ENCODE measurements at places on chromosomes 1 and 21.
A peak's percentile ranks its signal among the peaks of the same experiment; 100 is the strongest.

DNA sequence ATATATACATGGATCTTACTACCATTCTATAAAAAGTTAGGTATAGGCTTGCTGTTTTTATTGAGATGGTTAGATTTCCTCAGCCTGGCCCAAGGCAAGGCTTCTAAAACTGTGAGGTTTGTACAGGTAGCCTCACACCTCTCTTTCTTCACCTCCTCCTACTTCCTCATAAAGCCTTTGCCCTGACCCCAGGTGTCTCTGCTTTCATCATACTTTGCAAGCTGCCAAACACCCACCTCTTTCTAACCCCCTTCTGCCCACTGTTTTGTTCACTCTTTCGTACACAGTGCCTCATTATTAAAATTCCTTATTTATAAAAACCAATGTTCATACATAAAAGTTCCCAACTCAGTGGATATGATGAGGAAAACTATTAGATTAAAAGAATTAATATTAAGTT, 31.4 kb upstream of the SOAT1 start:
- no peak for DNase-seq

DNA sequence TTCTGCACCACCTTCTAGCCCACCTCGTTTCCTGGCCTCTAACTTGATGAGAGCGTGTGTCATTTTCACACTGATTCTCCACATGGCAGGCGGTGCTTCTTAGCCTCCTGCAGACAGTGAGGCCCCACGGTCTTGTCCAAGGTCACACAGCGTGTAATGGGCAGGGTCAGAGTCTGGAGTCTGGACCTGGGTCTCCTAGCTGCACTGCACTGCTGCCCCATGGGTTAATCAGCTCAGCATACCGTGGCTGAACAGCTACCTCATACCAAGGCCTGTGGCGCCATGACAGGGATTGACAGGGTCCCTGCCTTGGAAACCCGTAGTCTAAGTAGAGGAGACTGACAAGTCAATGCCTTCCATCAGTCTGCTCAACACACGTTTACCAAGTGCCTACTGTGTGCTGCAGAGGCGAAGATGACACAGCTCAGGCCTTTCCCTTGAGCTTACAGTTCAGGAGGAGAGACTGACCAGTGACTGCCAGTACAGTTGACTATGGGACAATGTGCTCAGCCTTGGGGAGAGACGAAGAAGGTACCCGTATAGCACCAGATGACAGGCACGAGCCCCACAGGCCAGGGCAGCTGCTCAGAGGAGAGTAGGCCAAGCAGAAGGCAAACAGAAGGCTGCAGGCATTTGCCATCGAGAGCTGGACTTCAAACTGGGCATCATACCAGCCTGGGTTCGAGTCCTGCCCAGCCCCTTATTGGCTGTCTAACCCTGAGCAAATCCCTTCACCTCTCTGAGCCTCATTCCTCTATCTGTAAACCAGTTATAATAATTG, 5.5 kb downstream of the PCSK9 start:
- no peak for DNase-seq

DNA sequence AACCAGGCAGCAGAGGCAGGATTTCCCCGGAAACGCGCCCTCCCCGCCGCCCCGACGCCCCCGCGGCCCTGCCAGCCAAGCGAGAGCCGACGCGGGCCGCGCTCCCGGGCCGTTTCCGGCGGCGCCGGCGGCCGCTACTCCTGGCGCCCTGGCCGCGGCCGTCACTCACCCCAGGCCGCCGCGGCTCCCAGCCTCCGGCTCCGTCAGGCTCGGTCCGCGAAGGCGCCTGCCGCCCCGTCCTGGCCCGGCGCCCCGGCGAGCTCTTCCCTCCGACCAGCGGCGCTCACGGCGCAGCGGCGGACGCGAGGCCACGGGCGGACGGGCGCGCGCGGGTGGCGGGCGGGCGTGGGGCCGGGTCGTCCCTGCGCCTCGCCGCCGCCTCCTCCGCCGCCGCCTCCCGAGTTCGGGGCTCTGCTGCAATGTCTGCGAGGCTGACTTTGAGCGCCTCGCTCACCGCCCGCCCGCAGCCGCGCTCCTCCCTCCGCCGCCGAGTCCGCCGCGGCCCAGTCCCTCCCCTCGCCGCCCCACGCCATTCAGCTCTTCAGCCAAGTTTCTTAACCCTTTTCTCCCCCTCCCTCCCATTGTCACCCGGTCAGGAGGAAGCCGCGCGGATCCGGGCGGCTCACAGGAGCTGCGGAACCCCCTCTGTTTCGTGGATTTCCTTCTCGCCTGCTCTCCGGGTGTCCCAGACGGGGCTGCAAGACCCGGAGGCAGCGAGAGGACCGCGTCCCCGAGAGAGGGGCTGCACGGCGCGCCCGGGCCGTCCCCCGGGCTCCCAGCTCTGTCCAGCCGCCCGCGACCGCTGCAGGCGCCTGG, at the start of gene NRIP1:
Gene NRIP1 (minus strand): TSS at position 425 of the 816 bp plus-strand sequence. CDS start 96,808 bp downstream, outside the sequence.
- DNase-seq = peak; percentile 54

DNA sequence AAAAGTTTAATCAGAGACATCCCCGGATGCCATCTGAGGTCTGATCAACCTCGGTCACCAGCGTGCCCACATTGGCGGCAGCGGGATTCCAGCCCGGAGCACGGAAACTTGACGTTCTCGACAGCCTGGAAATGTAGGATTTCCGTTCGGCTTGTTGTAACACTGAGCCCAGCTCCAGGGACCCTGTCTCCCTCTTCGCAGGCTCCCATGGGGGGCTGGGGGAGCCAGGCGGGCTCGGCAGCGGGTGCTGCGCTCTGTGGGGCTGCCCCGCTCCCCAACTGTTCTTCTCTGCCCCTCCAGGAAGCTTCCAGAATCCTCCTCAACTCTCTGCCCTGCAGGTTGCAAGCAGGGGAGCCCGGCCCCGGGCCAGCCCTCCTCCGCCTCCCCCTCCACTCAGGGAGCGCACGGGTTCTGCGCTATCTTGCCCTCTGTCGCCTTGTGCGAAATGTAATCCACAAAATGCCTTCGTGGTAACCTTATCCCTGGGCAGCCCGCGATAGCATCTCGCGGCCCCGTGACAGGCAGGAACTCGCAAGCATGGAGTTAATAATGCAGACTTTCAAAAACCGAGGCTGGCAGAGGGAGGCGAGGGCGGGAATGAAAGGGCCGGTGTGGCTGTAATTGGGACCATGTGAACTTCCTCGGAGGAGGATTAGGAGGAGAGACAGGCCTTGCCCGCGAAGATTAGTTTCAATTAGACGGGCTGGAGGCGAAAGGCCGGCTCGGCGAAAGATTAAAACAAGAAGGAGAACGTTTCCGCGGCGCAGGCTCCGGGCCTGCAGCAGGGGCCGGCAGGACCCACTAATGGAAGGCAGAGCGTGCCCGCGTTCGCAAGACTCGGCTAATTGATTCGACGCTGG, 53.9 kb upstream of the TTC34 start:
- no peak for DNase-seq

DNA sequence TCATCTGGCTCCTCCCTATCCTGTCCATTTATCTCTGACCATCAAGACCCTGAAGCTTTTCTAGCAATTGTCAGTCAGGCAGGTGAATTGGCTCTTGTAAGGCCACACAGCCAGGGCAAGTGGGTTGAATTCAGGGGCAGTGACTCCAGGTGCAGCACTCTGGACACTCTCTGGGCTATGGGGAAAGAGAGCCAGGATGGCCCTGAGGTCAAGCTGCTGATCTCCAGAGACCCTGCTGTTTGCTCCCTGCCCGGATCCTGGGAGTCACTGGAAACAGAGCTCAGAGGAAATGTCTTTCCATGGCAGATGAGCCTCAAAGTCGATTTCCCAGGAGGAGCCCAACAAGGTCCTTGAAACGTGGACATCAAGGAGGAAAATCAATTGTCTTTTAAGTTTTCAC, 184.4 kb downstream of the C1orf94 start:
- DNase-seq = no peak

- peak; percentile 46 for DNase-seq
These were observed 121.2 kb downstream of the LMX1A start for GRCh38 chr1:165235155-165235776.

DNA sequence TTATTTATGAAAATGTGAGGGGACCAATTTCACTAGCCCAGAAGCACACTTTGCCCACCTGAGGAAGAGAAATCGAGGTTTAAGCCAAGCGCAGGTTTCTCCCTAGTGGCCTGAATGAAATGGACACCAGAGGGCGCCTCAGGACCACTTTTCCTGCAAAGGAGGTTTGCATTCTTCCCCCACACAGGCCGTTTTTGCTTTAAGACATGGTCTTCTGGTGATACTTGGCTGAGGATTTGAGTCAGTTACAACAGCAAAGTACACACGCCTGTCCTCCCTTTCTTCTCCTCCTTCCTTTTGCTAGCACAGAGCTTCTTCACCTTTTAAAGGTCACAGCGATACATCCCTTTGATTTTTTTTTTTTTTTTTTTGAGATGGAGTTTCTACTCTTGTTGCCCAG, 5.4 kb downstream of the PLA2G2E start:
- DNase-seq = peak; percentile 69

DNA sequence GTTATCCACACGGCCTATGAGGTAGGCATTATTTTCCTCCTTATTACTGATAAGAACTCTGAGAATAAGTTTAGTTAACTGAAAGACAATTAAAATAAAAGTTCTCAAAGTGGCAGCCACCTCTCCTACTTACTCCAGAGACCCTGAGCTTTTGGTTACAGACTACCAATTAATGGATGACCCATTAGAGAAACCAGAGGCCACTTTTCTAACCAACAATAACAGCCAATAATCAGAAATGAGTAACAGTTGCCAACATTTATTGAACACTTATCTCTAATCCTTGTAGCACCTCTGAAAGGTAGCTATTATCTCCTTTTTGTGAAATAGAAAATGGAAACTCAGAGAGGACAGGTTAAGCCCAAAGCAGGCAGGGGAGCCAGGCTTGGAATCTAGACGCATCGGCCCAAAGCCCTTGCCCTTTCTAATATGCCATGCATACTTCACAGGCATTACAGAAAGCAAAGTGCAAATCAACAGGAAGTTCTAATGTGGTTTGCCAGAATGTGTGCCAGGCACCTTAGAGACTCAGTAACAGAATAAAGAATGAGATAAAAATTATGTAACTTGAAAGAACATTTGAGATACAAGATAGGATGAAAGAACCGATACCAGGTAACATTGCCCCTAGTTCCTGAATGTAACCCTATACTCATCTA, 50.0 kb downstream of the BEND5 start:
- DNase-seq = no peak

DNA sequence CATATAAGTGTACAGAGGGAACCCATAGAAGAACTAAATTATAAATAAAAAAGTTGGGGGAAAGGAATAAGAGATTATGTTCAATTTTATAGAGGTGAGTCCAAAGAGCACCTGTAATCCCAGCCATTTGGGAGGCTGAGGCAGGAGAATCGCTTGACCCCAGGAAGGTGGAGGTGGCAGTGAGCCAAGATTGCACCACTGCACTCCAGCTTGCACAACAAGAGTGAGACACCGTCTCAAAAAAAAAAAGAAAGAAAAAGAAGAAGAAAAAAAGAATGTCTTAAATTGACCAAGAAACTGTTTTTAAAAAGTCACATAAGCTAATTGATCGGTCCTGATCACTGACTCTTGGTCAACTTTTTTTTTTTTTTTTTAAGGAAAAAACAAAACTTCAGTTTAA, 19.1 kb upstream of the ATF3 start:
- no peak for DNase-seq
